ENCODE measurements at places on chromosomes 13 and 19. TPM values are rescaled to one million over a fixed set of nuclear protein-coding genes. Genes with fewer than 3 reads are reported as not detected.

GRCh38 chr19:9151367-9151766 lies 11.2 kb downstream of the ZNF317 start:
- DNase-seq, result no peak

- DNase-seq, result no peak
Measured at GRCh38 chr19:1210227-1210538, 4.6 kb downstream of the STK11 start.

DNA sequence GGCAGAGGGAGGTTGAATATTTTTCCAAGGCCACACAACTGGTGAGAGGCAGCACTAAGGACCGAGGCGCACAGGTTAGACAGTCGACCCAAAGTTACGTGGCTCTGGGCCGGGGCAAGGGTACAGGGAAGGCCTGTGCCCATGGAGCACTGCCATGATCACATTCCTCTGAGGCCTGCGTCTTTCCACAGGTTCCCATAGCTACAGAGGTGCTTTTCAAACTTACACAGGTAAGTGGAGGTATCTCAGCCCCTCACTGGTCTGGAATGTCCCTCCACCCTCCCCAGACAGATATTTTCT lies 814 bp downstream of the ZNF211 start:
- DNase-seq, result no peak

The SYNGR4 gene
- total RNA-seq, result not detected

The SIGLEC8 gene
- total RNA-seq, result 1.7 TPM

DNA sequence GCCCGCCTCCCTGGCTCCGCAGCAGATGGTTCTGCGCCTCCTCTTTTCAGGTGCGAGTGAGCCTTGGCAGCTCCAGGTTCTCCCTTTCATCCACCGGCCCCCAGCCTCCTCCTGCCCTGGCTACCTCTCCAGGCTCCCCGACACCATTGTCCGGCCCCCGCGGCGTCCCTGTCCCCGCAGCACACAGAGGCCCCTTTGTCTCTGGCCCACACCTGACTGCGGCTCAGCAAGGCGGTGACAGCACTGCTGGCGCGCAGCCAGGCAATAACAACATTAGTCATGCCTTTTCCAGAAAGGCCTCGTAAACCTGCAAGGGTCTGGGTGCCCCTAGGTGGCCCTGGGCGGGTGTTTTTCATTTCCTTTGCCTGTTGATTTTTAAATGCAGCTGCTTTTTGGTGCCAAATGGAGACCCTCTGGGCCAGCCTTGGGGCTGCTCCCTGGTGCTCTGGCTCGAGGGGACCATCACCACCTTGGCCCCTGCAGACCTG lies 73.2 kb upstream of the MEDAG start:
- DNase-seq, result no peak

DNA sequence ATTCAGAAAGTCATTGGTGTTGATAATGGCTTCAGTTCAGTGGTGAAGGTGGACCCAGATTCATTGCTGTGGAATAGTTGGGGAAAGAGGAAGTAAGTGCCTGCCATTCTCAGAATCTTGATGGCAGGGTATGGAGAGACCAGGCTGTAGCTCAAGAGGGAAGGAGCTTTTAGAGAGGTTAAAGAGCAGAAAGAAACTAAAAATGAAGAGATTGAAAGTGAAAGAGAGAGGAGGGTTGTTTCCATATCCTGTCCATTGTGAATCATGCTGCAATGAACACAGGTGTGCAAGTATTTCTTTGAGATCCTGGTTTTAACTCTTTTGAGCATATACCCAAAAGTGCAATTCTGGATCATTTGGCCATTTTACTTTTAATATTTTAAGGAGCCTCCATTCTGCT lies 12.5 kb downstream of the GJB6 start:
- DNase-seq, result no peak

The C1QTNF9 gene
- 0.83 TPM for total RNA-seq

The PPP6R1 gene
- 40.3 TPM for total RNA-seq

DNA sequence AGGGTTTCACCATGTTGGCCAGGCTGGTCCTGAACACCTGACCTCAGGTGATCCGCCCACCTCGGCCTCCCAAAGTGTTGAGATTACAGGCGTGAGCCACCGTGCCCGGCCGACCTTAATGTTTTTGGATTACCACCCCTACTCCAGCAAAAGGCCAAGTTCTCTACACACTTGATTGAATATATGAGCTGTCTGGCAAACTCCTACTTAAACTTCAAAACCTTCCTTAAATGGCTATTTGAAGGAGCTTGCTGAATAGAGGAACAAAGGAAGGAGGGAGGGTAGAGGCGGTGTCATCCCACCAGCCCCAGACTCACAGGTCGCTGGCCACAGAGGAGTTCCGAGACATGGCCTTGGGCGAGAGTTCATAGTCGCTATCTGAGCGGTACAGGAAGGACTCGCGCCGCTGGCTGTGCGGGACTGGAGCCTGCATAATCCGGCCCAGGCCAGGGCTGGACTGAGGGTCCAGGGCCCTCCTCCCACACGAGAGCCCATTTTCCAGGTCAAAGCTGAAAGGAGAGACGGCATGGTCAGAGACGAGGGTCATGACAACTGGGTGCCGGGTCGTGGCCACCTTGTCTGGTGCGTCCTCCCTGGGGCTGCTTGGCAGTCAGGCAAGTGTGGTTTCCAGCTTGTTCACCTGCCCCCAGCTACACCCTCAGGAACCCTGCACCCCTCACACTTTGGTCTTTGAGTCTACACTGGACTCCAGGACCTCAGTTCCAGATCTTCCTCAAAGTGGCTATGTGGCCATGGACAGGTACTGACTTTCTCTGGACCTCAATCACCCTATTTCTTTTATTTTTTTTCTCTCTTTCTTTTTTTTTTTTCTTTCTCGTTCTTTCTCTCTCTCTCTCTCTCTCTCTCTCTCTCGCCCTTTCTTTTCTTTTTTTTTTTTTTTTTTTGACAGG lies 4.2 kb downstream of the PDE4C start:
- no peak for DNase-seq

GRCh38 chr19:35641515-35642151 lies at the start of gene ETV2:
Gene ETV2, plus strand, starts transcription at chr19:35641745. Its CDS starts 716 bp downstream, at chr19:35642461.
- DNase-seq, result no peak

- no peak for DNase-seq
Measured at GRCh38 chr13:77554069-77554468, 18.6 kb downstream of the SCEL start.

- no peak for DNase-seq
Measured at GRCh38 chr13:95185311-95185710, 115.9 kb downstream of the ABCC4 start.

- no peak for DNase-seq
Measured at GRCh38 chr13:50919277-50919676, 9.7 kb downstream of the RNASEH2B start.

GRCh38 chr19:31346184-31347059 lies 2.8 kb downstream of the TSHZ3 start:
- no peak for DNase-seq

GRCh38 chr13:66895780-66896179 lies 334.4 kb downstream of the PCDH9 start:
- no peak for DNase-seq

GRCh38 chr13:36606060-36606459 lies 67.8 kb upstream of the SERTM1 start:
- DNase-seq, result no peak

Data from esophagus muscularis mucosa (tissue), 4 donors.